Adipose tissue (tissue), 3 donors: ENCODE measurements at places on chromosomes 5 and 9. TPM values are rescaled to one million over a fixed set of nuclear protein-coding genes. Genes with fewer than 3 reads are reported as not detected.

The SLCO6A1 gene
- polyA plus RNA-seq = not detected

The TLX3 gene
- polyA plus RNA-seq = not detected

The PPP3R2 gene
- not detected for polyA plus RNA-seq

The SVEP1 gene
- 46.7 TPM for polyA plus RNA-seq

The SCAMP1 gene
- polyA plus RNA-seq = 7.5 TPM

The OTULINL gene
- 3.1 TPM for polyA plus RNA-seq

The SPATA31D4 gene
- polyA plus RNA-seq = not detected

The FBP2 gene
- 3.5 TPM for polyA plus RNA-seq

The HINT1 gene
- 130 TPM for polyA plus RNA-seq

The CACNA1B gene
- 0.20 TPM for polyA plus RNA-seq

The ARID3C gene
- not detected for polyA plus RNA-seq

The GCNT1 gene
- 1.1 TPM for polyA plus RNA-seq

The OCLN gene
- 1.5 TPM for polyA plus RNA-seq

The PCDHB7 gene
- 1.5 TPM for polyA plus RNA-seq

The INSL6 gene
- not detected for polyA plus RNA-seq

The LEAP2 gene
- polyA plus RNA-seq = 1.1 TPM

The DYNC2I2 gene
- polyA plus RNA-seq = 15.0 TPM

The ADGRV1 gene
- 0.33 TPM for polyA plus RNA-seq

The CER1 gene
- not detected for polyA plus RNA-seq

The TMEM252 gene
- 0.34 TPM for polyA plus RNA-seq

The LECT2 gene
- polyA plus RNA-seq = not detected

The VCAN gene
- polyA plus RNA-seq = 5.0 TPM

The MOB3B gene
- 1.7 TPM for polyA plus RNA-seq

The FKBP15 gene
- 12.9 TPM for polyA plus RNA-seq

The C5orf63 gene
- 4.7 TPM for polyA plus RNA-seq

The ZNF346 gene
- 5.8 TPM for polyA plus RNA-seq

The MUSK gene
- polyA plus RNA-seq = not detected

The OSMR gene
- 59.2 TPM for polyA plus RNA-seq

The ANGPTL2 gene
- 35.8 TPM for polyA plus RNA-seq

The LMAN2 gene
- polyA plus RNA-seq = 227 TPM

The GABRP gene
- polyA plus RNA-seq = not detected

The DNAI1 gene
- not detected for polyA plus RNA-seq

The PFN3 gene
- polyA plus RNA-seq = not detected

The ELAVL2 gene
- polyA plus RNA-seq = not detected

The FGD3 gene
- polyA plus RNA-seq = 7.0 TPM

The FOXD4L4 gene
- polyA plus RNA-seq = 0.22 TPM

The MARVELD2 gene
- 0.45 TPM for polyA plus RNA-seq

The AGXT2 gene
- polyA plus RNA-seq = not detected
